ENCODE measurements at places on chromosomes 12 and 14.

- no peak for DNase-seq
Measured at GRCh38 chr12:120814203-120814902, 88.7 kb downstream of the ACADS start.

- DNase-seq = no peak
Measured at GRCh38 chr14:106826833-106827369, 1300.5 kb downstream of the TMEM121 start.

DNA sequence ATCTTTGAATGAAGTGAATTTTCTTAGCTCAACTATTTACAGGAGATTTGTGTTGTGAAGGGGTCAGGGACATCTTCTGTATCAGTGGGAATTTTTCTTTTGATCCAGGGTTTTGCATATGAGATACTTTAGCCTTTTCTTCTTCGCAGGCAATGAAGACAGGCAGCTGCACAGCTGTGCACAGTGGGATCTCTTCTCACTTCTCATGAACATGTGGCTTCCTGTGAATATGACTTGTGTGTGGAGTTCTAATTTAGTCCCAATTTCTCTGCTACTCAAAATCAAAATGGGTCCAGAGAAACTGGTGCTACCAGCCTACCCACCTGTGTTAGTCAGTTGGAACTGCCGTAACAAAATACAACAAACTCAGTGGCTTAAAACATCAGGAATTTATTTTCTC, 37.8 kb downstream of the ARF6 start:
- no peak for DNase-seq

DNA sequence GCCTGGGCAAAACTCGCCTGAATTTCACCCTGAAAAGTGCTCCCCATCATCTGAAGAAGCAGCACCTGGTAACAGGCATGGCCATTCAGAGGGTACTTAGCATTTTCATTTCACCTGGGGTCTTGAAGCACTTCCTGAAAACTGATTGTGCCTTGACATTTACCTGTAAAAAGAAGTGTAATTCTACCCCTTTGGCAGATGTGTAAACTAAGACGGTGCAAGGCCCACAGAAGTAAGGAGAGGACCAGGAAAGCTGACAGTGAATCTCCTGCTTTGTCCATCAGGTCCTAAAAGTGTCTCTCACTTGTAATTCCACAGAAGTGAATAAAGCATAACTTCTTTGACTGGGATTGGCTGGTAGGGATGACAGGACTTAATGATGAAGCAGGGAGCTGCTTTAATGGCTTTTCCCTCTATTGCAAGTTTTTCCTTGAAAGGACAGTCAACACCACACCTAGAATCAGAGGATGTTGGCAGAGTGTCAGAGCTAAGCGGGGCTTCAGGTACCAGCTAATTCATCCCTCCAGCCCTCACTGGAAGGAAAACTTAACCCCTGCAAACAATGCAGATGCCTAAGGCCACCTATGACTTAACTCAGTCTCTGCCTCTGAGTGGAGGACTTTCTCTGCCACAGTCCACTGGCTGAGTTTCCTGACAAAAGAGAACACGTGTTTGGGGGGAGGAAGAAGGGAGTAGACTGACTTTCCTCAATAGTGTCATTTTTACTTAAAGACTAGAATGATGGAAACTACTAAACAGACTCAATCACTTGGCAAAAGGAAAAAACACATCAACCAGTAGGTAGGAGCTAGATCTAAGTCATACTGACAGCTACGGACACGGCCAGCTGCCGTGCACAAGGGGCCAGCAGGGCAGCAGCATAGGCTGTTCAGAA, 74.7 kb downstream of the NUAK1 start:
- no peak for DNase-seq

GRCh38 chr12:642633-643474, 20.4 kb downstream of the NINJ2 start:
- peak; percentile 71 for DNase-seq

GRCh38 chr14:97620066-97620465, 822.9 kb downstream of the VRK1 start:
- no peak for DNase-seq

GRCh38 chr12:63937378-63938316, 93.1 kb downstream of the SRGAP1 start:
- DNase-seq = no peak

DNA sequence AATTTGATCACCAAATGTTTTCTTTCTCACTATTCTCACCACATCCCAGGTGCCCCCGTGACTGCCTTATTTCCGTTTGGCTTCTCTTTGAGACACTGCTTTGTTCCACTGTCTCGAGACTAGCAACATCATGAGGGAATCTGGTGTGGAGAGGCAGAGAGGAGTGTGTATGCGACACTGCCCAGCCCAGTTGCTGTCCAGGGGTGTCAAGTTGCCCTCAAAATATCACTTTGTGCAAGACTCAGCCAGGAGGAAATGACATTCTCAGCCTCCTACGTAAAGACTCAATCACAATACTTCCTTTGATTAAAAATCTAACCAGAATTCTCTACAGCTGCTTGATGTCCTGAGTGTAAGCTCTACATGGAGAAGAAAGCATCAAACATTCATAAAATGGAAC, 48.2 kb upstream of the EEA1 start:
- DNase-seq = no peak

GRCh38 chr14:59356767-59357166, 108.4 kb downstream of the GPR135 start:
- no peak for DNase-seq

GRCh38 chr12:48160046-48160445, 2.7 kb upstream of the ASB8 start:
- DNase-seq = no peak
